Breast epithelium (tissue), 4 donors: ENCODE measurements at places on chromosomes 2 and 18. TPM values are rescaled to one million over a fixed set of nuclear protein-coding genes. Genes with fewer than 3 reads are reported as not detected.

DNA sequence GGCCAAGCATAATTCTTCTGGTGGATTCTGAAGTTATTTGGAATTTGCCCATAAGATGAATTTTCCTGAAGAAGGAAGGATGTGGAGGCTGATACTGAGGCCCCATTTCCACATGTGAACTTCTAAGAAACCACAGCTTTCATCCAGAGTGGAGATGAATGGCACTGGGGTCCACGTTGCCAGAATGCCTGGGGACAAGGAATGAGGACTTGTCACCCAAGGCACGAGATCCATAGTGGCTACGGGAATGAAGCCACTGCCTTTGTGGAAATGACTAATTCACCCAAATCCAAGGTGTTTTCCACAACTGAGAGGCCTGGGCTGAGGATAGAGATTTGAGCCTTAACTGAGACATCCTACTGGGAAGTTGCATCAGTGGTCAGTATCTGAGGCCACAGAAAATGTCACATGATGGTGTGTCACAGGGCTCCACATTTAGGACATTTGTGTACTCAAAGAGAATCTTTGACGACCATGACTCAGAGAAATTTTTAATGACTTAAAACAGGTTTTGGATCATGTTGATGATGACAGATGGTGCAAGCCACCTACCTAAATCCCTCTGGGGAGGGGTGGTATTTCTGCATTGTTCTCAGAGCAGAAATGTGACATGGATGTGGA, 286.1 kb downstream of the SOX11 start:
- H3K4me1 ChIP-seq, result no peaks in the 10 kb centered on the region
- DNase-seq, result no peak
- no peak overlapping the region for H3K4me3 ChIP-seq
- H3K27me3 ChIP-seq, result no peaks in the 10 kb centered on the region
- H3K36me3 ChIP-seq, result no peaks in the 10 kb centered on the region
- H3K27ac ChIP-seq, result no peak overlapping the region

DNA sequence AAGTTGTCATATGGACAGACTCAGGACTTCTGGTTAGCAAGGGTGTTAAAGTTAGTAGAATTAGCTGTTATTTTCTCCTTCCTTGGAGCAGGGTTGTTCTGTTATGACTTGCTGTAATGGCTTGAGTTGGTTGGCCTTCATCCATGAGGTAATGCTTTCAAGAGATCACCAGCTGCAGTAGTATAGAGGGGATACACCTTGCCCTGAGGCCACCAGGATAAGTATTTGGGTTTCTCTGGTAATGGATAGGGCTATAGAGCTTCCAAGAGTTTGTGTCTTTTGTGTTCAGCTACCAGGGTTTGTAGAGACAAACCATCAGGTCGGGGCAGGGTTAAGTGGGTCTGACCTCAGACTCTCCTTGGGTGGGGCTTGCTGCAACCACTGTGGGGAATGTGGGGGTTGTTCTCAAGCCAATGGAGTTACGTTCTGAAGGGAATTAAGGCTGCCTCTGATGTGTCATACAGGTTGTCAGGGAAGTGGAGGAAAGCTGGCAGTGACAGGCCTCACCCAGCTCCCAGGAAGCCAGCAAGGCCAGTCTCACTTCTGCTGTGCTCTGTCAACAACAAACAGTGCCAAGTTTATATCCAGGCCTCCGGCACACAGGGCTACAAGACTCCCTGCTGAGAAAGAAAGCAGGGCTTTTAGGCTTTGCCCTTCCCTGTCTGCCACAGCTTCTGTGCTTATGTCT, 356.6 kb downstream of the SPAG16 start:
- H3K36me3 ChIP-seq, result no peaks in the 10 kb centered on the region
- no peak overlapping the region for H3K4me3 ChIP-seq
- DNase-seq, result no peak
- H3K4me1 ChIP-seq, result no peaks in the 10 kb centered on the region
- peak overlapping the region; percentile 36 for H3K27ac ChIP-seq
- H3K27me3 ChIP-seq, result no peaks in the 10 kb centered on the region

The CSRNP3 gene
- total RNA-seq, result 10.0 TPM

DNA sequence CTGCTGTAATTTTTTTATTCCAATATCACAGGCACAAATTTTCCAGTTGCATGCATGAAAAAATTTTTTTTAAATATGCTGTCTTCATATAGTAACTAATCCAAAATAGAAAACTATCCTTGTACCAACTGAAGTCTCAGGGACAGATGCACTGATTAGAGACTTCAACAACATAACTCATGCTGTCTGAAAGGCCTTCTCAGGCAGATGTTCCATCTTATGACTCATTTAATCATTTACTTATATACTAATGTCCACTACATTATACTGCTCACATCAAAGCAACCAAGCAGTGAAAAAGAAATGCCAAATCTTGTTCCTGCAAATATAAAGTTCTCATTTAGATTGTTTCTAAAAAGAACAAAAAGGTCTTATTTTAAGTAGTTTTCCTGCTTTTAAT, 53.1 kb downstream of the OLA1 start:
- no peaks in the 10 kb centered on the region for H3K4me1 ChIP-seq
- H3K27ac ChIP-seq, result no peak overlapping the region
- H3K36me3 ChIP-seq, result no peaks in the 10 kb centered on the region
- no peaks in the 10 kb centered on the region for H3K27me3 ChIP-seq
- no peak overlapping the region for H3K4me3 ChIP-seq

The LOXHD1 gene
- total RNA-seq, result 0.59 TPM

GRCh38 chr2:183903026-183903425, 695.3 kb upstream of the ZNF804A start:
- H3K4me1 ChIP-seq, result no peaks in the 10 kb centered on the region
- no peak for DNase-seq
- H3K36me3 ChIP-seq, result no peaks in the 10 kb centered on the region
- H3K27ac ChIP-seq, result no peak overlapping the region

DNA sequence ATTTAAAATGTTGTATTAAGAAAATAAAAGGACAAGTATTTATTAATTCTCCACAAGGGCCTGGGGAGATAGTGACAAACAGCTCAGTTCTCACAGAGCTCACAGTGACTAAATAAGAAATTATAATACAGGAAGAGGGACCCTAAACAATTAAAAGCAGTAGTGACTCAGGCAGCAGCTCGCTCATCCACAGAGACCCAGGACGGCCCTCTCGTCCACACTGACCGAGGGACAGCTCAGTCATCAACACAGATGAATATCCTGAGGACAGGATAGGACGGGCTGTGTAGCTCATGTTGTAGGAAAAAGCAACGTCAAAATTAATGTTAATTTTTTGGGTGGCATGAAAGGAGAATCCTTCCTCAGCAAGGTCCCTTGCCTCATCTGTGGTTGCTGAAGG, 44.1 kb downstream of the PARD6G start:
- H3K36me3 ChIP-seq, result no peaks in the 10 kb centered on the region
- H3K4me1 ChIP-seq, result no peaks in the 10 kb centered on the region
- H3K27ac ChIP-seq, result no peak overlapping the region
- H3K27me3 ChIP-seq, result no peaks in the 10 kb centered on the region
- no peak overlapping the region for H3K4me3 ChIP-seq

DNA sequence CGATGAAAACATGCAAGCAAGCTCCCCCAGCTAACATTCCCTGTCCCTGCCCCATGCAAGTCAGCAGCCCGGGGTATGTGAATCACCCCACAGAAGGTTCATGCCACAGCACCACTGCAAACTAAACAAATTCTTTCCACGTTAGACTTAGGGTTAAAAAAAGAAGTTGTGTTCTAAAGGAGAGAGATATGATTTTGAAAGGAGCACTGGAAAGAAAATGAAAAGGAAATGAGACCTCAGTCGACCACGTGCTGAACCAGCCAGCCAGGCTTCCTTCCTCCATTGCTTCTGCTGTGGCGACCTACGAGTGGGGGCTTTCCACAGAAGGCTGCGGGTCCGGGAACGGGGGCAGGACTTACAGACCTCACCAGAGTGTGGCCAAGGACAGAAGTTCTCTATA, 52.0 kb downstream of the ARL4C start:
- no peaks in the 10 kb centered on the region for H3K36me3 ChIP-seq
- H3K27ac ChIP-seq, result no peak overlapping the region
- no peak overlapping the region for H3K4me3 ChIP-seq
- no peak for DNase-seq
- H3K27me3 ChIP-seq, result no peaks in the 10 kb centered on the region

- H3K4me3 ChIP-seq, result no peak overlapping the region
- no peaks in the 10 kb centered on the region for H3K27me3 ChIP-seq
- no peaks in the 10 kb centered on the region for H3K36me3 ChIP-seq
- peak overlapping the region; percentile 0 for H3K27ac ChIP-seq
Measured at GRCh38 chr2:222796413-222797103, 64.3 kb upstream of the ACSL3 start.

The DSG1 gene
- total RNA-seq, result not detected

The RAB6D gene
- not detected for total RNA-seq

GRCh38 chr18:25053466-25053865, 298.5 kb downstream of the ZNF521 start:
- H3K36me3 ChIP-seq, result no peaks in the 10 kb centered on the region
- DNase-seq, result no peak
- no peak overlapping the region for H3K27ac ChIP-seq
- no peak overlapping the region for H3K4me3 ChIP-seq

GRCh38 chr2:209388446-209389037, 35.3 kb upstream of the MAP2 start:
- no peak overlapping the region for H3K27ac ChIP-seq
- no peak for DNase-seq
- H3K4me1 ChIP-seq, result no peaks in the 10 kb centered on the region
- H3K4me3 ChIP-seq, result no peak overlapping the region

GRCh38 chr2:8487461-8487932, 194.4 kb upstream of the ID2 start:
- no peak overlapping the region for H3K4me3 ChIP-seq
- no peaks in the 10 kb centered on the region for H3K36me3 ChIP-seq
- no peaks in the 10 kb centered on the region for H3K4me1 ChIP-seq

GRCh38 chr2:234272069-234272850, 221.8 kb downstream of the SPP2 start:
- H3K4me1 ChIP-seq, result no peaks in the 10 kb centered on the region
- H3K36me3 ChIP-seq, result no peaks in the 10 kb centered on the region
- no peak for DNase-seq
- H3K4me3 ChIP-seq, result no peak overlapping the region
- H3K27me3 ChIP-seq, result no peaks in the 10 kb centered on the region

- peak overlapping the region; percentile 99 for H3K27ac ChIP-seq
- H3K4me3 ChIP-seq, result peak overlapping the region; percentile 99
- H3K4me1 ChIP-seq, result peaks cover 8% of the 10 kb centered on the region
- no peaks in the 10 kb centered on the region for H3K36me3 ChIP-seq
Measured at GRCh38 chr2:173963323-173963816, 1.8 kb downstream of the SP3 start.

GRCh38 chr2:183348492-183348891, 224.2 kb downstream of the NUP35 start:
- H3K4me1 ChIP-seq, result no peaks in the 10 kb centered on the region
- no peaks in the 10 kb centered on the region for H3K27me3 ChIP-seq
- no peak overlapping the region for H3K27ac ChIP-seq
- DNase-seq, result no peak
- no peaks in the 10 kb centered on the region for H3K36me3 ChIP-seq

- no peak overlapping the region for H3K4me3 ChIP-seq
- no peaks in the 10 kb centered on the region for H3K36me3 ChIP-seq
- no peak for DNase-seq
Measured at GRCh38 chr2:187383043-187383800, 64.8 kb downstream of the CALCRL start.

DNA sequence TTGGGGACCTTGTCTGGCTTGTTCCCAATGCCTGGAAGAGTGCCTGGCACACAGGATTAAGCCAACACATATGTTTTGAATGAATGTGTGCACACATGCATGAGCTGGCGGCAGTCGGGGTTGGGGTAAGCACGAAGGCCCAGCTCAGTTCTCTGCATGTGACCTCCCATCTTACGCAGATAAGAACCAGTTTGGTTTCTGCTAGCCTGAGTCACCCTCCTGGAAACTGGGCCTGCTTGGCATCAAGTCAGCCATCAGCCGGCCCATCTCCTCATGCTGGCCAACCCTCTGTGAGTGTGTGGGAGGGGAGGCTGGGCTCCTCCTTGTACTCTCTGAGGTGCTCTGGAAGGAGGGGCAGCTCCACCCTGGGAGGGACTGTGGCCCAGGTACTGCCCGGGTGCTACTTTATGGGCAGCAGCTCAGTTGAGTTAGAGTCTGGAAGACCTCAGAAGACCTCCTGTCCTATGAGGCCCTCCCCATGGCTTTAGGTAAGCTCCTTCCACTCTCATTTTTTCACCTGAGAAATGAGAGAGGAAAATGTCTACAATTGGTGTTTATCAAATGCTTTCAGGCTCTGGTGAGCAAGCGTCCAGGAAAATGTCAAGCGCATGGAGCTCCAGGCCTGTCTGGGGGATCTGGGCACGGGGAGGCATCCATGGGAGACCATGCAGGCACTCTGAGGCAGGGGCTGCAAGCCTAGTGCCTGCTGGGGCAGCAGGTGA, 9.7 kb upstream of the IL1RN start:
- H3K4me1 ChIP-seq, result no peaks in the 10 kb centered on the region
- H3K27ac ChIP-seq, result peak overlapping the region; percentile 76

DNA sequence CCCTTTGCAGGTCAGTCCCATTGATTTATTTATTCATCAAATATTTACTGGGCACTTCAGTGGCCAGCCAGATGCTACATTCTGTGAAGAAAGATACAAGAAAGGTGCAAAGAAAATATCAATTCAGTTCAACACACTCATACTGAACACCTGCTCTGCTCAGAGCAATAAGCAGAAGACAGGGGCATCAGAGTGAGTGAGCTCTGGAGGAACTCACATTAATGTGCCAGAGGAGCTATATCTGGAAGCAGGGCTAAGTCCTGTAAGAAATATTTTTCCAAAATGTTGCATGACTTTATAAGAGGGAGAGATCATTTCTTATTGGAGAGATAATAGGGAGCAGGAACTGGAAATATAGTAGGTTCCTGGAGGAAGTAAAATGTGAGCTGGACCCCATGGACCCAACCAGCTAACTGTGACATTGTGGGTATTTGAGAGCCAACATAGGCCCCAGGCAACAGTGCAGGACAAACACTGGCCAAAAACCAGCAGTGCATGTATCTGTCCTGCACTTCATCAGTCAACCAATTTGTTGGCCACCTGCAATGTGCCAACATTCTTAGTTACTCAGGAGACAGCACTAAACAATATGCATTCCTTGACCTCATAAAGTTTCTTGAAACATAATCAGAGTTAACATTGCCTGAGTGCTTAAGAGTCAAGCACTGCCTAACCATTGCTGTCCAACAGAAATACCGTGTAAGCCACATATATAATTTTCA, 102.7 kb upstream of the PTPRM start:
- no peak overlapping the region for H3K27ac ChIP-seq
- no peak for DNase-seq

The NT5C1B gene
- total RNA-seq, result not detected

GRCh38 chr2:187567126-187567525, 12.9 kb upstream of the TFPI start:
- no peak overlapping the region for H3K4me3 ChIP-seq
- no peaks in the 10 kb centered on the region for H3K27me3 ChIP-seq
- no peaks in the 10 kb centered on the region for H3K36me3 ChIP-seq
- H3K4me1 ChIP-seq, result no peaks in the 10 kb centered on the region
- no peak for DNase-seq

GRCh38 chr2:162424816-162425215, 80.9 kb downstream of the GCA start:
- no peak for DNase-seq
- no peak overlapping the region for H3K4me3 ChIP-seq
- H3K4me1 ChIP-seq, result no peaks in the 10 kb centered on the region
- H3K27ac ChIP-seq, result no peak overlapping the region
- no peaks in the 10 kb centered on the region for H3K36me3 ChIP-seq
